Sigmoid colon (tissue), 7 donors: ENCODE measurements at places on chromosomes 6 and 20.

DNA sequence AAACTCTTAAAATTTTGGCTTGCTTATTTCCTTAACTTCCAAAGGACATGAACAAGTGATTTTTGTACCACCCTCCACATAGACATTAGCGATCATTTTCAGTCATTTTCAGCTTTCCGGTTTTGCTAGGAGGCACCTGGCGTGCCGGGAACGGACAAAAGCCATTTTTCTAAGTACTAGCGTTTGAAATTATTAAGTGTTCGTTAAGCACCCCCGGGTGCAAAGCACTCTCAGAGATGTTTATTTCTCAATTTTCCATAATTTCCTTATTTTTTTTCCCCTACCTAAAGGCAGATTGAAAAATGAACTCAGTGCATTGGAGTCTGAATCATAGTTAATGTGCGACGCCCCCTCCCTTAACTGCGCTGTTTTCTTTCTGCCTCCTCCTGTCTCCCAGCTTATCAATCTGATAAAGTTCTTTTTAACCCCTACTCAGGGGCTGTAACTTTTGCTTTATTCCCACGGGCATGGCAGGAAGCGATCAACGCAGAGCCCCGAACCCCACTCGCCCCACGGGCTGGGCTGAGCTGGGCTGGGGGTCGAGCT, 58.2 kb downstream of the ZNF831 start:
- no peak for DNase-seq

- no peak for DNase-seq
Observed at GRCh38 chr6:23349521-23350147, 776.4 kb upstream of the NRSN1 start.

DNA sequence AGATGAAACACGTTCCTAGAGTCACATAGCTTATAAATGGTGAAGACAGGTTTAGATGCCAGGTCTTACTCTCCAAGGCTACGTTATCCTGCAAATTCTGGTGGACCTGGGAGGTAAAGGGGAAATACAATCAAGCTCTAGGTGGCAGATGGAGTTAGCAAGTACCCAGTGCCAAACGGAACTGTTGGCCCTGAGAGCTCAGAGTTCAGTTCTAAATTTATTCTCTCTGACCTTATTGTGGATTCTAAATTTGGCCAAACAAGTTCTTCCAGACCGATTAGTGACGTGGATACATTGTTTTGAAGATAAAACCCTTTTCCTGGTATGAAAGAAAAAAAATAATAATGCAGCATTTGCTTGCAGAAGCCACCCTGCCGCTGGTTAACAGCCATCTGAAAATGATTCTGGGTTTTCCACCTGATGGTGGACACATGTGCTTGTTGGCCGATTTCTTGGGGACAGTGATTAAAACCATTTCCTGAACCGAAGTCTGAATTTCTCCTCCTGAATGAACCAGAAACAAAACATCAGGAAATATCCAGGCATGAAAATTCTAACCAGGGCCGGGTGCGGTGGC, 32.5 kb downstream of the RIPOR3 start:
- DNase-seq, result no peak

GRCh38 chr6:77361018-77361417, 102.3 kb downstream of the HTR1B start:
- DNase-seq, result no peak

GRCh38 chr20:58407966-58408557, 19.0 kb downstream of the VAPB start:
- no peak for DNase-seq
